ENCODE measurements at places on chromosomes 13 and 19.

GRCh38 chr13:113040597-113041292, 64.8 kb upstream of the F7 start:
- no peak for DNase-seq

- no peak for DNase-seq
Measured at GRCh38 chr19:19538061-19538784, at the start of gene CILP2. CILP2 (plus strand) TSS chr19:19538265; CDS start chr19:19538350, 85 bp downstream.

DNA sequence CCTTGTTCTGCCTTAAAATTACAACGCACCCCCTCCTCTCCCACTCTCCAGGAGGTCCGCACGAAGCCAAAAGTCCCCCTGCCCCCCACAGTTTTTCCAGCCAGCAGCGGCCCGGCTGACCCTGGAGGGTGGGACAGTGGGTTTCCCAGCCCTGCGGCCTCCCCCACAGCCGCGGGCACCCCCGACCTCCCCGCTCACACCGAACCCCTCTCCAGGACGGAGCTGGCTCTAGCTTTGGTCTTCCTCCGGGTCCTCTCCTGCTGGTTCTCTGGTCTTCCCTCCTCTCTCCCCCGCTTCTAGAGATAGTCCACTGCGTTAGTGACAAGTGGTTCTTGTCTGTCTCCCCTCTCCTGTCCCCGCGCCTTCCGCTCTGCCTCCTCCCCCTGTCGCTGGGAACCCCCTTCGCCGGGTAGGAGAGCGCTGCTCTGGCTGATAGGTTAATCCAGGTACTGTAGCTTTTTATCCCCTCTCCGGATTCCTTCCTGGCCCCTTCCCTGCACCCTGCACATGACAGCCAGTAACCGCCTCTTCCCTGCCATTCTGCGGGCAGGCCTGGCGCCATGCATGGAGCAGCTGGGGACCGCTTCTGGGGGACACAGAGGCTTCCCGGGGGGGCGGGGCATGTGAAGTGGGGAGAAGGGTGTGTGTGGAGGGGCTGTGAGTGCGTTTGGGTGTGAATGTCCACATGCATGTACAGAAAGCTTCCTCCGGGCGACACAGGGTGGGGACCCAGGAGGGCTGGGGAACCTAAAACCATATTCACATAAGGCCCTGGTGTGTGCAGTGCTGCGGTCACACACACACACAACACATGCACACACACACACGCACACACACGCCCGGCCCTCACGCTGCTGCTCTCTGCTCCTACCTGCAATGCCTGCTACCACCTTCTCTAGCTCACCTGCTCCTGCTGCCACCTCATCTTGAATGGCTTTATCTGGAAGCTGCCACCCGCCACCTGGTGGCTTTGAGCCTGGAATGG, 17.2 kb downstream of the PRR36 start:
- DNase-seq: no peak

DNA sequence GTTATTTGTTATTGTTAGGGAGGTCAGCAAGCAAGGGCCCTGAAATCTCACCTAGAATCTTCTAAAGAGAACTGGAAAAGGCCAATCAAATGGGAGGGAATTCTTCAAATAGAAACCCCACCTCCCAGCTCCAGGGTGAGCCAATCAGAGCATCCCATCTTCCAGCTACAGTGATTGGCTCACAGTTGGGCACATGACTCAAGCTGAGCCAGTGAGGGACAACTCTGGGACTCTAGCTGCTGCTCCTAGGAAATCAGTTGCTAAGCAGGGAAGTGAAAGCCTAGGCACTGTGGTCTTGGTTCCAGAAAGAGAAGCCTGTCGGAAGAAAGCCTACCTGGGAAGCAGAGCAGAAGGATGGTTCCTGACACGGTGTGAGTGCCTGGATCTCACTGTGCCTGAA, 13.4 kb downstream of the TM6SF2 start:
- no peak for DNase-seq

DNA sequence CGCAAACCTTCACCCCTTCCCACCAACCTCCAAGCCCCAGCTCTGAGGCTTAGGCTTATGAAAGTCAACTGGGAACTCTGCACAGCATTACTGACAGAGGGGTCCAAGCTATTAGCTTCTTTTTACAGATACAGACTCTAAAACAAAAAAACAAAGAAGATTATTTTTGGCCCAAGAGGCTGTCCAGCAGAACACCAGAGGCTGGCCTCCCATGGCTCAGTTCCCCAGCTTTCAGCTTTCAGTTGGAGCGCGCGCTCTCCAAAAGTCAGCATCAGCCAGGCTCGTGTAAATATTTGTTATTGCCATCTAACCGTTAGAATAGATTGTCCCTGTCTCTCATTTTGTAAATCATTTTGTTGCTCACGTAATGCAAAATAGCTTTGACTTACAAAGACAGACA, 58.4 kb downstream of the ZIC5 start:
- DNase-seq: no peak

DNA sequence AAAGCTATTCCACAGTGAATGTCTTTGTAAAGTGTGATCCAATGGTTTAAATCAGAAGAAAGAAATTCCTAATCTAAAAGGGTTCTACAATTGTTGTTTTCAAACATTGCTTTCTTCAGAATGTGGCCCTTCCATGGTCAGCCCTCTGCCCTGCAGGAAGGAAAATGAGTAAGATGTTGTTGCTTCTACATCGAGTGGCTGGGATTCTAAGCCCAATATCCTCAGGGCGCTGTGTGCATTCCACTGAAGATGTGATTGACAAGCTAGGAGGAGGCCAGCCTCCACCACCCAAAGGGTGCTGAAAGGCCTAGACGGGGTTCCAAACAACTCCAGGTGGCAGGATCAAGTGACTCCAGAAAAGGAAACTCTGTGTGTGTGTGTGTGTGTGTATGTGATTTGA, 316.9 kb upstream of the TSHZ3 start:
- DNase-seq: no peak

DNA sequence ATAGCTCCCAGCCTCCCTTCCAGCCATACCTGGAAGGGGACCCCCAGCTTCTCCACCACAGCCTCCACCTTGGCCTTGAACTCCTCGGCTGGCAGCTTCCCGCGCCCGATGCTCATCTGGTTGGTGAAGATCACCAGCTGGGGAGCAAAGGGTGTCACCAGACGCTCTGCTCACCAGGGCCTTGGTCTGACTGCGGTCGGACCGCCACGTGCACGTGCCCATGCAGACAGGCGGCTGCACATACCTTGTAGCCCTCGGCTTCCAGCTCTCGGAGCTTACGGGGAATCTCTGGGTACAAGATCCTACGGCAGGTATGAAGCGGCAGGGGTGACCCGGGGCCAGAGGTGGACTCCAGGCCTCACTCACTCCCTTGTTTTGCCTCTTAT, 3.4 kb downstream of the PNKP start:
- DNase-seq: no peak

DNA sequence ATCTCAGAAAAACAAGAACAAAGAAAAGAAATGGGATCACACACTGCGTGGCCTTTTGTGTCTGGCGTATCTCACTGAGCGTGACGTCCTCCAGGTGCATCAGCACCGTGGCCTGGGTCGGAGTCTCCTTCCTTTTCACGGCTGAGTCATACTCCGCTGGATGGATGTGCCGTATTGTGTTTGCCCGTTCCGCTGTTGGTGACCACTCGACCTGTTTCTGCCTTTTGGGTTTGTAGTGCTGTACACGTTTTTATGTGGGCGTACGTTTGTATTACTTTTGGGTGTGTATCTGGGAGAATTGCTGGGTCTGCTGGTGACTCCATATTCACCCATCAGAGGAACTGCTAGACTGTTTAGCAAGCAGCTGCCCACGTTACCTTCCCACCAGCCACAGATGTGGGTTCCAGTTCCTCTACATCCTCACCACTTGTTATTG, 11.4 kb downstream of the ARID3A start:
- DNase-seq: no peak

GRCh38 chr13:43770871-43771270, 15.9 kb downstream of the ENOX1 start:
- no peak for DNase-seq

- DNase-seq: no peak
Measured at GRCh38 chr13:53343361-53343744, 314.7 kb downstream of the OLFM4 start.

- DNase-seq: no peak
Measured at GRCh38 chr13:34762312-34762711, 179.8 kb upstream of the NBEA start.

- no peak for DNase-seq
Measured at GRCh38 chr13:110589793-110590390, 25.5 kb upstream of the NAXD start.

- no peak for DNase-seq
Measured at GRCh38 chr19:38294090-38294489, 10.0 kb upstream of the C19orf33 start.

- no peak for DNase-seq
Measured at GRCh38 chr19:31294189-31294588, 55.0 kb downstream of the TSHZ3 start.

- DNase-seq: no peak
Measured at GRCh38 chr19:2255982-2256685, at the start of gene JSRP1. JSRP1 (minus strand) TSS chr19:2256417; CDS start chr19:2255314, 1,103 bp downstream.

- DNase-seq: no peak
Measured at GRCh38 chr13:27442071-27442647, 8.2 kb downstream of the MTIF3 start.

DNA sequence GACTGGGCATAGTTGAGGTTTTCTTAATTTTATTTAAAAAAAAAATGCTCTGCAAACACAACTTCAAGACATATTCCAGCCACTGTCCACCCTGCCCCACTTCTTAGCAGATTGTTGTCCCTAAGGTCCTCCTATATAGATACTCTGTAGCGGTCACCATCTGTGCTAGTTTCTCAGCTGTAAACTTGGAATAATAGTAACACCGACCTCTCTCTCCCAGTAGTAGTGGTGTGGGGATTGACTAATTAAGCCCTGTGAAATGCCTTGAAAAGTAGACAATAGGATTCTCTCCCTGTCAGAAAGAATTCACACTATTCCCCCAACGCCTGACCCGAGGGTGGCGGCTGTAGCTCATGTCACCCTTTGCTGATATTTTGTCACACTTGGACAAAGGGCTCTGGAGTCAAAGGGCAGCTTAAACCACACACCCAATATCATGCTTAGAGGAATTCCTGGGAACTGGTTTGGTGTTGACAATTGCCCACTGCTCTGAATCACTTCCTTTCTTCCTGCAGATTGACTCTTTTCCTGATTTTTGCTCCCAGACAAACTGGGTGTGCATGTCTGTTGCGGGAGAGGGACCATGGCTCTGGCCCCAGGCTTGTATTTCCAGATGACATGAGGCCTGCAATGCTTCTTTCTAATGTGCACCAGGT, 9.2 kb upstream of the SERP2 start:
- DNase-seq: no peak

- DNase-seq: no peak
Measured at GRCh38 chr13:73835138-73835721, 299.0 kb downstream of the KLF12 start.

GRCh38 chr13:65724226-65724625, 1505.9 kb downstream of the PCDH9 start:
- no peak for DNase-seq

DNA sequence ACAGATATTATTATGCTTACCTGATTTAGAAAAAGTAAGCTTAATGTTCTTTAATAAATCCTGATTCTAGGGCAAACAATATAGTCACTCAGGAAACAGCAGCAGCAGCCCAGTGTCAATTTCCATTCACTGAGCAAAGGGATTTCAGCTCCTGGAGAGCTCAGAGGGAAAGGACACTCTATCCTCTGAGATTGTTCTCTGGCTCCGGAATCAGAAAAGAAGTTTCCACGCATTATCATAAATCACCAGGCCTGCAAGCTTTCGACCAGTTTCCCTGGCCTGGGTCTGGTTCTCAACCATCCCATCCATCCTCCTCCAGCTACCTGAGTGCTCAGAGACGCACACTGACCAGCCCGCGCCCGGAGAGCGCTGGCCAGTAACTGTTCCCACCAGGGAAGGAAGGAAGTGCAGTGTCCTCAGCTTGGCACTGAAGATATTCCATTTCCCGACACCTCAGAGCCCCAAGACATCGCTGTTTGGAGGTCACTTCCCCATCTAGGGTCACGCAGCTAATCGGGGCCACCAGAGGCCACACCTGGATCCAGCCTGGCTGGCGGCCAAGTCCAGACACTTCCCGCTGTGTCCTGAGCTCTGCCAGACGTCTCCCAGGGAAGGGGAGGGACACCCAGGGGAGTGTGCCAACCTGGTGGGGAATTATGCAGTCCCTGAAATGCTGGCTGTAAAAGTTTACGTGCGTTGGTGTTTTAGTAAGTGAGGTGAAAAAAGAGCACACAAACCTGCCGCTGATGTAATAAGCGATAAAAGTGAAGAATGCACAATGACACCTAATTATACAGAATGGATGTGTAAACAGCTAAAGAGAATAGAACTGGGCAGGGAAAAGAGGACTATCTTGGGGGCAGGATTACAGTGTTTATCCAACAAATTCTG, 29.1 kb downstream of the EPS15L1 start:
- DNase-seq: no peak
